ENCODE measurements at places on chromosomes 16 and 17.

DNA sequence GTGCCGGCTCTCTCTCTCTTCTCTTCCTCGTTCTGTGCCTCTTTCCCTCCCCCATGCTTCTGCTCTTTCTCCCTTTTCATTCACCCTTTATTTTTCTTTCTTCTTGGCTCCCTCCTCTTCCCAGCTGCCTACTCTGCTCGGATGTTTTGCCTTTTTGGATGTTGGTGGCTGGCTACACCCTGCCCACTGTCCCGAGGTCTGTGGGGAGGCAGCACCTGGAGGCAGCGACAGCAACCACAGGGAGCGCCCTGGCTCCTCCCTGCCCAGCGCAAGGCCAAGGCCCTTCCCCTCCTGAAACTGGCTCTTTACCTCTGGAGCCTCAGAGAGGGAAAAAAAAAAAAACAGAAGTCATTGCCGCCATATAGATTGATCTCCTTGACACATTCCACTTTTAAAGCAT, 20.0 kb downstream of the CLUAP1 start:
- DNase-seq, result no peak

DNA sequence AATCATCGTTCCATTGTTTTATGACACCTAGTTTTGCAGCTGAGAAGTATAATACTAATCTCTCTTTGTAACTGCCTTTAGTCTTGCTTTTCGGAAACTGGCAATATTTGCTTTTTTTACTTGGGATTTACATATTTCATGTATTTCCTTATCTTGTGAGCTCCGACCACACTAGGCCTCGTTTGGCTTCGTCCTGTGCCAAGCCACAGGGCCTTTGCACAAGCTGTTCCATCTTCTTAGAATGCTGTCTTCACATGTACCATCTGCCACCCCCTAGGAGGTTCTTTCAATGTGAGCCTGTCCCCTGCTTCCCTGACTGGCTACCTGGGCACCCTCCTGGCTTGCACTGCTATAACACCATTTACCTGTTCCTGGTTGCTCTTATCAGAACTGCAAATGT, 77.2 kb downstream of the SHISA6 start:
- no peak for DNase-seq

DNA sequence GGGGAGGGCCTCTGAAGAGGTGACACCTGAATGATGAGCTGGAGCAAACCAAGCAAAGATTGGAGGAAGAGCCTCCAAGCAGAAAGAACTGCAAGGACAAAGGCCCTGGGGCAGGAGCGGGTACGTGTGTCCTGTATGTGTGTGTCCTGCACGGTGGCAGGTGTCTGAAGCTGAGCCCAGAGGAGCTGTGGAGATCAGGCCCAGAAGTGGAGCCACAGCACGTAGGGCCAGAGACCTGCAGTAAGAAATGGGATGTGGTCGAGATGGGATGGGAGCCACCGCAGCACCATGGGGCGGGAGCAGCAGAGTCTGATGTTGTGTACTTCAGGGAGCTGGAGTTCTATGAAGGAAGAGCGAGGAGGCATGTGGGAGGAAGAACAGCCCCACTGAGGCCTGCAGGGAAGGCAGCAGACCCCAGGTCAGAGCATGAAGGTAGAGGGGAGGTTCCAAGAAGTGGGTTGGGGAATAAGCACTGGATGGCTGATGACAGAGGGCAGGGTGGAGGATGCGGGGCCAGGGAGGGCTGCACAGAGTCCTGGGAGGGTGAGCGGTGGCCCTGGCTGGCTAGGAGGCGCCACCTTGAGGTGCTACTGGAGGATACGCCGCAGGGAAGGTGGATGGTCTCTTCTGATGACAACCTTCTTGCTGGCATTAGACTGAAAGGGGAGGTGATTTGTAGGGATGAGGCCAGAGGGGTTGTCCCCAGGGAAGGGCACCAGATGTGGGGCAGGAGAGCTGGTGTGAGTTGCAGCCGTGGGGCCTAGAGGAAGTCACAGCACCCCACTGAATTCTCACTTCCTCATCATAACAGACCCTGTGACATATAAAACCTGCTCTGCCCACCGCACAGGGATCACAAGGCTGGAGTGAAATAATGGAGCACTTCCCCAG, 10.6 kb upstream of the CETP start:
- DNase-seq, result no peak

DNA sequence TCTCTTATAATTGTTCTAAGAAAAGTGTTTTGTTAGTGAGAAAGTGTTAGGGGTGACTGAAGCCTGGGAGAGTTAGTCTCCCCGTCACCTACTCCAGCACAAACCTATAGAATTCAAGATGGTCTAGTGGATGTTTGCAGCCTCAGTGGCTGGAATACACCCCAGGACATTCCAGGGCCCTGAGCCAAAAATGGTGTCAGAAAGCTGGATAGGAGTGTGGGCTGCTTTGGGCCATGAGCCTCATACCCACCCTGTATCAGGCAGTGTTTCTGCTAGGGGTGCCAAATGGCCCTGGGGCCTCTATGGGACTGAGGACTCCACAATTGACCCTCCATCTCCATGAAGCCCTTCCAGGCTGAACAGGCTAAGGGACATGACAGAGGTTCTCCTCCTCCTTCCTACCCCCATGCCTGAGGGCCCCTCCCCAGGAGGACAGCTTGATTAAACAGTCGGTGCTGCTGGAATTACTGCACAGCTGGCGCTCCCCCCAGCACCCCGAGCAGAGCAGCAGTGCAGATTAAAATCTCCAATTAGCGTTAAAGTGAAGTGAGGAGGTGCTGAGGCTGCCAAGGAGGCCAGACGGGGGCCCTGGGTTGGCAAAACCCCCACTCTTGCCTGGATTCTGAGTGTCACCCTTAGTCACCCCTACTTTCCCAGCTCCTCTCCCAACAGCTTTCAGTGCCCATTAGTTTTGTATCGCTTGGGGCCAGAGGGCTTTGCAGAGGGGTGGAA, 59.1 kb downstream of the NEUROD2 start:
- no peak for DNase-seq

GRCh38 chr16:57600048-57600835, 28.2 kb upstream of the ADGRG1 start:
- DNase-seq, result peak; percentile 67

Measured in liver (tissue), 10 donors.